Kidney epithelial cell (primary cell): ENCODE measurements at places on chromosomes 2 and 18. TPM values are rescaled to one million over a fixed set of nuclear protein-coding genes. Genes with fewer than 3 reads are reported as not detected.

Gene NEB
- total RNA-seq, result 0.38 and 0.68 TPM in 2 replicates

Gene VIT
- total RNA-seq, result not detected in 2 replicates

Gene SLC9A4
- 2.2 and 3.2 TPM in 2 replicates for total RNA-seq

Gene SERPINB11
- total RNA-seq, result not detected in 2 replicates

DNA sequence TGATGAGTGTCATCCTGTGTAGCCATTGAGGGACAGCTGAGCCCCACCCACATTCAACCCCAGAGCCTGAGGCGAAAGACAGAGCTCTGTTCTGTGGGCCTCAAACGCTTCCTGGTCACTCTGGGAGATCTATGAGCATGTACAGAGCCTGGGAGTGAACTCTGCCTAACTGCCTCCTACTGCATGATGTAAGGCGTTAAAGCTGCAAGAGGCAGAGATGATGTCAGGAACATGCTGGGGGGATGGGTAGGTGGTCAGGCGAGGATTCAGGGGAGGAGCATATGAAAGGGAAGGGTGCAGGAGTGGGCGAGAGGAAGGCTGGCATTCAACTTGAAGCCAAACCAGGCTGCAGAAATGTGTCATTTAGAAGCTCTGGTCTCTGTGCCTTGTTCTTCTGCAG lies 181.0 kb downstream of the TFCP2L1 start:
- DNase-seq, result no peak

DNA sequence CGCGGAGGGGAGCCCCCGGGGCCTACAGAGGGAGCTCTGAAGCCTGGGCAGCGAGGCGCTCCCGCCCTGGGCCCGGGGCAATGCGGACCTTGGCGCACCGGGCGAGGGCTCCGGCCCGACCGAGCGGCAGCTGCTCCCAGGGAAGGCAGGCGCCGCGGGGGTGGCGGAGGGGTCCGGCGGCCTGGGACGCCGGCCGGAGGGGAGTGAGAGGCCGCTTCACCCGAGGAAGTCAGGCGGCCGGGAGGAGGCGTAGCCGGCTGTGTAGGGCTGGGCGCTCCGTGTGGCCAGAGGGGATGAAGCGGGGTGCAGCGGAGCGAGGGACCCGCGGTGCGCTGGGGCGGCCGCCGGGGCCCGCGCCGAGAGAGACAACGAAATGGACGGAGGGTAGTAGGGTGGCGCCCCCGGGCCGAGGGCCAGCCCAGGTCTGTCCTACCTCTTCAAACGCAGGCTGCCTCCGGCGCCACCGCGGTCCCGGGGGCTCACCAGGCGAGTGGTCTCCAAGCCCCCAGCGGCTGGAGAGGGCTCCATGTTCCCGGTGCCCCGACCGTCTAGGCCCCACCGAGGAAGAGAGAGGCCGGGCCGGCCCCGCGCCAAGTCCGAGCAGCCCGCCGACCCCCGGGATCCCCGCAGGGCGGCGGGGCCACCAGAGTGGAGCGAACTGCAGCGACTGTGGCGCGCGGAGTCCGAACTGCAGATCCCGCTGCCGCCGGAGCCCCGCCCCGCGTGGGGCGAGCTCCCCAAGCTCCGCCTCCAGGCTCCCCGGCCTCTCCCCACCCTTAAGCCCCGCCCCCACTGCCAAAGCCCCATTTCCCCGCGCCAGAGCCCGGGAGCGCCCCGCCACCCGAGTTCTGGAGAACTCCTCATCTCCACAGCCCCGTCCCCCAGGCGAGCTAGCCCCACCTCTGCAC lies at the start of gene SLC30A3:
TSS of gene SLC30A3 (minus strand) at position 669 of the 908 bp plus-strand sequence. CDS start at position 528, 141 bp downstream.
- DNase-seq, result no peak

DNA sequence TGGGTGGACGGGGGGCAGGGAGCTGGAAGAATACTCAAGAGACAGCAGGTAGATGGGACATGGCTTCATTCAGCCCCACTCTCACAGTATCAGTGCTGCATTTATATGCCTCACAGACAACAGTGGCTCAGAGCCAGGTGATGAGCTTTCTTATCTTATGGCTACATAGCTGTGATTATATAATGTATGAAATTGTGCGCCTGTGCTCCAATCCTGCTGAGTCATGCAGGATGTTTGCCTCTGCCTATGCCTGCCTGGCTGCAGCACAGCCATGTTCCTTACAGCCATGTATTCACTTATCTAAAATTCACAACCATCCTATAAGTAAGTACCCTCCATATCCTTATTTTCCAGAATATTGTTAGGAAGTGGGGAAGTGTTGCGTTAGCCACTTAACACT lies 37.7 kb upstream of the RNF103 start:
- DNase-seq, result no peak

DNA sequence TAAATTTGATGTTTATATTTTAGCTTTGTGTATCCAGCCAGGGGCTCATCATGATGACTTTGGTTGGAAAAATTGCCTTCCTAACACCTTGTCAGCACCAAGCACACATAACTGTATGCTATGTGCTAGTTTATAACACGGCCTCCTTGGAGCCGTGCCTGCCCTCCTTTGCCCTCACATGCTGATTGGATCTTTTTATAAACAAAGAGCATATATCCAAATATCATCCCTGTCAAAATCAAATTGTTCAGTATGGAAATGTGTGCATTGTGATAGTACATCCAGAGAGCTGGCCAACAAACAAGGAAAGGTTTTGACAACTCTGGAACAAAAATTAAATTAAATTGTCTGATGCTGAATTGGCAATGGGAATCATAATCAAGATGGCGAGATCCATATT lies 241.5 kb downstream of the DCDC2C start:
- DNase-seq, result no peak

DNA sequence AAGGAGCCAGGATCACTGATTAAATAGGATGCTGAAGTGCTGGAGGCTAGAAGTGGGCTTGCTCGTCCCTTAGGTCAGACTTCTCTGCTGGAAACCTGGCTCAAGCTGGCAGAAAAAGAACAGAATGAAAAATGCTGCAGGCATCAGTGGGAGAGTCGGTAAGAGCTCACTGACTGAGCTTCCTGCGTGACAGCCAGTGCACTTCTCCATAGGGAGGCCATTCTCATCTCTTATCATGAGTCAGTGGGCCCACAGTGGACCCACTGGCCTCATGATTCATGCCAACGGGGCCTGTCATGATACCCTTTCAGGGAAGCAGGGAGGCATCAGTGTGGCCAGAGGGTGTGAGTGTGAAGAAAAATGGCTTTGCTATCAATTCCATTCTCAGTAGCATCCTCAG lies 498.2 kb downstream of the PTPRM start:
- DNase-seq, result no peak

DNA sequence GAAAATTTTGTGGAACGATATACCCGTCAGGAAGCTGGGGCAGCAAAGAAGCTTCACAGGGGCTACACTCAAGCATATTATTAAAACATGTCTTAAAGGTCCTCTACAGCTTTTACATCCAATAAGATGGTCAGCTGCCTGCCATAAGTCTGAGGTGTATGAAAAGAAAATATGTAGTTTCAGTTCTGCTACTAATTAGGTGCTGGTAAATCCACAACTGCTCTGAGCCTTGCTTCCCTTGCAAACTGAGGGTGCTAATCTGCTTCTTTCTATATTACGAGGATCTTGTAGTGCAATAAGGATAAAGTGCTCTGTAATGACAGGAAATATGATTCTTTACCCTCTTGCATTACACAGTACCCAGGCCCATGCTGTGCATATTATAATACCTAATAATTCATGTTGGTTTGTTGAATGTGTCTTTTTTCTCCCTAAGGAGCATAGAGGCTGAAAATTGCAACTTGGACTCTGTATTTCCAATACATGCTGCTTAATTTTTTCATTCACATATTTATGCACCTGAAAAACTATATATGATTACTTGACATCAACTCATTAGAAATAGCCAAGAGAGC lies 14.5 kb upstream of the SLC8A1 start:
- no peak for DNase-seq

GRCh38 chr2:102110171-102110570 lies 32.4 kb upstream of the IL1R1 start:
- no peak for DNase-seq

DNA sequence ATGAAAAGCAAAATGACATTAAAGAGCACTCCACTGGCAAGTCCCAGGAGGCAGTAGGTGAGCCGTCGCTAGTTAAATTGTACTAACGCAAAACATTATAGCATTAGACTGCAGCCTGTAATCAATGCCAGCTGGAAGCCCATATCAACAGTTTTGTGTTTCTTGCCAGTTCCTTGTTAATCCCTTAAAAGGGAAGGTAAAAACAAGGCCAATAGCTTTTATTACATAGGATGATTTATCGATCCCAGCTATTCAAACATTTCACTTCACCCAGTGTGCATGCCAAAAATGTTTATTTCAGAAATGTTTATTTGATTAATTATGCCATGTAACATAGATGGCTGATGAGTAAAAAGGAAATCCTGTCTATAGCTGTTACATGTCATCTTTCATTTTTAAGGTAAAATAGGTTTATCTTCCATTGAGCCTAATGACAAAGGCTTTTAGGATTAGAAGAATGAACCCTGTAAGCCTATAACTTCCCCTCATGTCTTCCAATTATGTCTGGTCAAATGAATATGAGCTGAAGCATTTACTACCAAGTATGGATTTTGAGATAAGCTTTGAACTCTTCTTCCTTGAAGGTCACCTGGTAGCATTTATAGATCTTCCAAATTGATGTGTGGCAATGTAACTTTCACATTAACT lies 591.2 kb downstream of the RNF144A start:
- no peak for DNase-seq

DNA sequence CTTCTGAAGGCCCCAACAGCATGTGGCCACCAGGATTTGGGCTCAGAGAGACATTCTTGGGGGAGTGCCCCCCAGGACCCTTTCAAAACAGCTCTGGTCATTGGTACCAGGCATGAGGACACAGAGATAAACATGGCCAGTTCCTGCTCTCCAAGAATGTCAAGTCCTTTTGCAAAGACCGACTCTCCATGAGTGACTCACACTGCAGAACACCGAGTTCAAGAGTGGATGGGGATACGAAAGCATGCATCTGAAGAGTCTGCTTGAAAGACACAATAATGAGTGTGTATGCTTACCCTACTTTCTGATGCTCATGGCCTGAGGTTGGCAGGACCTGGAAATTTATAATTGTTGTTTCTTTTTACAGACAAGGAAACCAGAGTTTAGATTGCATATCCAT lies 450.6 kb downstream of the TSN start:
- no peak for DNase-seq

- DNase-seq, result no peak
These were observed 197.9 kb downstream of the ICOS start for GRCh38 chr2:204134421-204134820.

DNA sequence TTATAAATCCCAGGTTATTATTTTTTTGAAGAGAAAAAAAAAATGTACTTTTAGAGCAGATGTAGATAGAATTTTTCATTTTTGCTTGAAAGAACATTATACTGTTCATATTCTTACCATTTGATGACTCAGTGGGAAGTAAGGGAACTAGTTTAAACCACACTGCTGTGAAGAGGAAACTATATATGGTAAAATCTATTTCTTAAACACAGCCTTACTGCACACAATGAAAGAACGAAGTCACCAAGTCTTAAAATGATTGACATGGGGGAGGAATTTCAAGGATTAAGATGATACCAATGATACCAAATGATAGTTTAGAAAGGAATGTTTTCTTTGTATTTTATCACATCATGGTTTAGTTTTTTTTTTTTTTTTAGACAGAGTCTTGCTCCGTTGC lies 5.0 kb downstream of the ACTR2 start:
- DNase-seq, result peak; percentile 42
